ENCODE measurements at places on chromosomes 3 and 15.
A peak's percentile ranks its signal among the peaks of the same experiment; 100 is the strongest.

DNA sequence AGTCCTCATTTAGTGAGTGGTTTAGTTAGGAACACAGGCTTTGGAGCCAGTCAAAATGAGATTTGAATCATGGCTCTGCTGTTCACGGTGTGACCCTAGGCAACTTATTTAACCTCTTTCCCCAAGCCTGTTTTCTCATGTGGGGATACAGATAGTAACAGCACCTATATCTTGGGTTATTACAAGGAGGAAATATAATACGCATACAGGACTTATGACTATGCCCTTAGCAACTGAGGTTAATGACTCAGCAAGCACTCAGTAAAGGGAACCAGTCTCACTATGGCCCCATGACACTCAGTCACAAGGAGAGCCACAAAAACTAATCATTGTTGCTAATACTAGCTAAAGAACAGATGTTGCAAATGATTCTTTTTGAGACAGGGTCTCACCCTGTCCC is 45.9 kb downstream of the SUMF1 start:
- peak; percentile 40 for DNase-seq

DNA sequence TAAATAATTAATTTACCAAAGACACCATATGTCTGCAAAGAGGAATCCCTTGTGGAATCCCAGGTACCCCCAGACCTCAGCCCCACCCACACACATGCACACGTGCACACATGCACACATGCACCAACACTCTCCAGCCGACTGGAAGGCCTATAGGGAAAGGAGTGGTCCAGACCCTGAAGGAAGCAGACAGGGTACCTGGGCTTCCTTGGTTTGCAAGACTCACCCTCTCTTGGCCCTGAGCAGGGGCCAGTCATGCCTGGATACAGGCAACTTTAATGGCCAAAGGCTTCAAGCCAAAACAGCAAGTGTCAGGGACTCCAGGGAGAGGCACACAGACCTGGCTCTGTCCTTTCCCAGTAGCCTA is 8.9 kb upstream of the HAPLN3 start:
- no peak for DNase-seq

- no peak for DNase-seq
Observed at GRCh38 chr3:89419647-89420241, 312.3 kb downstream of the EPHA3 start.

DNA sequence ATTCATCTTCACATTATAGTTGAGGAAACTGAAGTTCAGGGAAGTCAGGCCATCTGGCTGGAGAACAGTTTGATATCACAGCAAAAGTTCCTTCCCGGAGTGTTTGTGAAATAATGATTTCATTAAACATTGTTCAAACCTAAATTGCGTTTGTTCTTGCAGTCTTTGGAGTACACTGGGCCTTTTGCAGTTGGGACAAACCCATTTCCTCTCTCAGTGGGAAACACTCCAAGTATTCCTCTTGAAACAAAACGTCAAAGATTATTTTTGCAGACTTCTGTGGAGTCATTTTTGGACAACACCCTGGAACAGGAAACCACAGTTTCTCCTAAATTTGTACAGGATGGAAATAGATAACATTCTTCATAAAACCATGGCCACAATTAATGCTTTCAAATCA is 287.5 kb downstream of the PTPRG start:
- no peak for DNase-seq

GRCh38 chr3:28590216-28590615 is 241.6 kb upstream of the AZI2 start:
- no peak for DNase-seq

DNA sequence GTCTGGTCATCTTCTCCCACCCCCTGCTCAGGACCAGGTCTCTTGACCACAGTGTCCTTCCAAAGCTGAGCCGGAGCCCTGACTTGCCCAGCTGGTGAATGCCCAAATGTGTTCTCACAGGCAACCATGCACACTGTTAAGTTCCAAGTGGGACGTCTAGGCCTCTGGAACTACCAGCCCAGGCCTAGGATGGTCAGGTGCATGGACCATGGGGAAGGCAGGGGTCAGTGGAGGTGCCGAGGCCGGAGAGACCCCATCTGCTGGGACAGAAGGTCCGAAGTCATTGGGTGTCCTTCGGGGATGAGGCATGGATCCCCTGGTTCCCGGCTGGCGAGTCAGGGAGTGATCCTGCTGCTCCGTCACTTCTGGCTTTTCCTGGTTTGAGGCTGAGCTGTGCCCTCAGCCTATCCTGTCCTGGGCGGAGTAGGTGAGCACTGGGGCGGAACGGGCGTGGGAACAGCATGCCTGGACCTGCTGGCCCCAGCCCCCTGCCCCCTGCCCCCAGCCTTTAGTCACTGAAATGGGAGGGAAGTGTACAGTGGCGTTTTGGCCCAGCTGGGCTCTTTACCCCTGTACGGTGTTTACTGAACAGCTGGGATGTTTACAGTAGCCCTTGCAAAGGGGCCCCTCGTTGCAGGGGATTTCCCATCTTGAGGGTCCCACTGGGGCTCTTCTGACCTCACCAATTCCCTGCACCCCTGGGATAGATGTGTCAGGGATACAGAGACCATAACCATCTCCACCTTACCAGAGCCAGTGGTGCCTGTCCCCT is 12.1 kb downstream of the SEMA3F start:
- no peak for DNase-seq

GRCh38 chr3:18680758-18681157 is 255.6 kb upstream of the SATB1 start:
- DNase-seq = no peak

DNA sequence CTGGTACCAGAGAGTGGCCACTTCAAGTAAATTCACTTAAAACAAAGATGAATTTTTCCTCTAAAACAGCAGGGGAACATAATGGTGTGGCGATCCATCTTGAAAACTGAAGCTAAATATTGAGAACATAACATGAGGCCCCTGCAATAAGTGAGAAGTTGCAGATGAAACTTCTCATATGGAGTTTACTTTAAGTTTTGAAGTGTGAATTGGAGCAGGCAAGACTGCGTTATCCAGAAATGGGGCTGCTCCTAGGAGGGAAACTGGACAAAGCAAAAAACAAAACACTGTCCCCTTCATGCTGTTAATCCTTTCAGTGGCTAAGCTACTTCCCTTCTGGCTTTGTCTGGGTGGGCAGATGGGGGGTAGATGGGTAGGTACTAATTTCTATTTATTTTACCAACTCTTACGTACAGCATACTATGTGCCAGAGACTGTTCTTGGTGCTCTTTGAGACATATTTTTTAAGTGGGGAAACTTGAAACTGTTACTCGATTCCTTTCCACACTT is 172.8 kb downstream of the TAFA4 start:
- no peak for DNase-seq

DNA sequence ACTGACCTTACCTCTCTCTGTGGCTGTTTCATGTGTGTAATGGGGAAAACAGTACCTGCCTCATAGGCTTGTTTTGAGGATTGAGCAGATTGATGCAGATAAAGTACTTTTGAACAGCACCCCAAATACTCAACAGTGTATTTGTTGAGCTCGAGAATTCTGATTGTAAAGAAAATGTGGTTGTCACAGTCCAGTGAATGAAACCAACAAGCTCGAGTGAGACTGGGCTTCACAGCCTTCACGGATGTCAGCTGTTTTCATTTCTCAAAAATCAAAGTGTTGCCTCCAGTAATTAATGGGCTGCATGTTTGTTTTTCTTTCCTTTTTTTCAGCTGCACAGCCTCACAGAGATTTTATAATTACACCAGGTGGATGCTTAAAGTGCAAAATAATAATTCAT is 43.7 kb downstream of the PARP15 start:
- no peak for DNase-seq

DNA sequence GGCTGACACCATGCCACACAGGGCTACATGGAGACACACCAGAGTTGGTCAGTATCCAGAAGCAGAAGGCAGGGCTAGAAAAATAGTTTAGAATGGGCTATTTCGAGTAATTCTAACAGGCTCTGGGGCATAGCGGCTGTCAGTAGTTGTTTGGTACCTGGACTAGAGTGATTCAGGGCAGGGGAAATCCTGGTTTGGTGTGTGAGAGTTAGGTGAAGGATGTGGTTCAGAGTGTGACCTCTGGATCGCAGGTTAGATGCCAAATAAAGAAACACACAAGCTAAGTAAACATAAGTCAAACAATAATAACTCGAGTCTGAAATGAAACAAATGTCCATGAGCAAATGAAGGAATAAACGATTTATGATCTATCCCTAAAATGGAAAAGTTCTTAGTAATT is 31.5 kb downstream of the CNTN3 start:
- no peak for DNase-seq

DNA sequence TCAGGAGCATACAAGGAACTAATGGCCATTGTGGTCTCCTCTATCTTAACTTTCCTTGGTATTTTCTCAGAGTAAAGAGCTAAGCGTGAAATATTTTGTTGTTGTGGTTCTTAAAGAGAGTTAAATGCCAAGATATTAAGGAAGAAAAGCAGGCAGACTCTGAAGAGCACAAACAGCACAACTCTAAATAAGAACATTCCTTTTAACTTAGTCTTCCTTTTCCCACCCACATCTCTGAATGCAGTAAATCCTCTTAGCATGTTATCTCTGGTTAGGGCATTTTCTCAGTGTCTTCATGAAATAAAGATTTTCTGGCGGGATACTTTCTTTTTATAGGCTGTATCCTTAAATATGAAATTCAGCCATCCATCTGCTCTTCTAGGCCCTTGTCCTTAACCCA is 1.5 kb downstream of the GPR87 start:
- no peak for DNase-seq

DNA sequence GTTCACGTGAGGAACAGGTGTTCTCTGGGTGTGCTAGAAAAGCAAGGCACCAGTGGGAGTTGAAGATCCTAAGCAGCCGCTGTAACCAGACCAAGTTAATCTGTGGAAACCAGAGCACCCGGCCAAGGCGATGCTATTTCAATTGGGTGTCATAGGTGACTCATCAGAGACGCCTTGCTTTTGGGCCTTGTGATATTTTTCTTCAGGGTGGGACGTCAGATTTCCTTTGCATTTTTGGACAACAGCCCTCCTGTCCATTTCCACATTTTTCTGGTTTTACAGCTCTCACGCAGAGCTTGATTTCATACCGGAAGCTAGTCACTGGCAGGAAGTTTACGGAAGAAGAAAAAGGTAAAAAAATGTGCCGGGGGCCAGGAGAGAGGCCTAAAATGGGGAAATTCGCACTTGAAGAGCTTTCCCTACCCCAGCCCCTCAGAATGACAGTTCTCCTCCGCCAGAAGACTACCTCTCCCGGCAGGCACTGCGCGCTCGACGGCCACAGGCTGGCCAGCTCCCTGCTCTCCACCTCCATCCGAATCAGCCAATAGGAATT is 471 bp upstream of the KBTBD8 start:
- DNase-seq = no peak
